ENCODE measurements at places on chromosomes 4 and X. TPM values are rescaled to one million over a fixed set of nuclear protein-coding genes. Genes with fewer than 3 reads are reported as not detected.
A peak's percentile ranks its signal among the peaks of the same experiment; 100 is the strongest.

Gene STPG2
- 0.93 TPM for polyA plus RNA-seq

Gene MBTPS2
- 32.9 TPM for polyA plus RNA-seq

Gene STK26
- polyA plus RNA-seq = 11.5 TPM

Gene TCEAL6
- polyA plus RNA-seq = 0.40 TPM

Gene RAB40AL
- polyA plus RNA-seq = not detected

Gene SHROOM4
- 17.2 TPM for polyA plus RNA-seq

Gene CABS1
- 0.13 TPM for polyA plus RNA-seq

Gene GATA1
- 1.0 TPM for polyA plus RNA-seq

Gene SPRY1
- 91.2 TPM for polyA plus RNA-seq

DNA sequence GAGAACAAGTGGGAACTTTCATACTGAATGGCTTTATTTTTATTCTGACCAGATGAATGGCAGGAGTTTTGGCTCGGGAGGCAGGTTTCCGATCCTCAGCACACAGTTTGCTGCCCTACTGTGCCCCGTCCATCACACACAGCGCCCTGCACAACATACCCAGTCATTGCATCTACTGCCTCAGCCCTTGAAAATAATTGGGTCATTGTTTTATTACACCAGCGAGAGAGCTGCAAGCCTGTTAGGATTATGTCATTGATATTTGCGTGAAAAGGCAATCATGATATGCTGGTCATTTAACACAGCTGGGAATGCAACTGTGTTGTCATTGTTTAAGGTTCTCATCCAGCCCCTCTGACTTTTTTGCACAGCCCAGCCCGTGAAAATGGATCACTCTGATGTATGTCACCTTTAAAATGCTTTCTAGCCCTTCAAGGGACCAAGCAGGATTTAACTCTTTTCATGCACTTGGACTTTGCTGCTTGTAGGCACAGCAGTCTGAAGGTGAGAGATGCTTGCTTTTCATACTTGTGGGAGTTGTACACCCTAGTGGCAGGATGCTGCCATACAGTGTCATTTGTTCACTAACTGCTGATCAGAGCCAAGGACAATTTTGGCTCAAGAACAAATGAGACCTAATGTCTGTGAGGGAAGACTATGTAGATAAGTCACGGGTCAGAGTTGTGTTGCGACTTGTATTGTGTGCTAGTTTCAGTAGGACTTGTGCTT lies 62.3 kb downstream of the RTL9 start:
- no peak for DNase-seq

GRCh38 chr4:103073792-103074438 lies 2.6 kb downstream of the SLC9B2 start:
- no peak for DNase-seq

DNA sequence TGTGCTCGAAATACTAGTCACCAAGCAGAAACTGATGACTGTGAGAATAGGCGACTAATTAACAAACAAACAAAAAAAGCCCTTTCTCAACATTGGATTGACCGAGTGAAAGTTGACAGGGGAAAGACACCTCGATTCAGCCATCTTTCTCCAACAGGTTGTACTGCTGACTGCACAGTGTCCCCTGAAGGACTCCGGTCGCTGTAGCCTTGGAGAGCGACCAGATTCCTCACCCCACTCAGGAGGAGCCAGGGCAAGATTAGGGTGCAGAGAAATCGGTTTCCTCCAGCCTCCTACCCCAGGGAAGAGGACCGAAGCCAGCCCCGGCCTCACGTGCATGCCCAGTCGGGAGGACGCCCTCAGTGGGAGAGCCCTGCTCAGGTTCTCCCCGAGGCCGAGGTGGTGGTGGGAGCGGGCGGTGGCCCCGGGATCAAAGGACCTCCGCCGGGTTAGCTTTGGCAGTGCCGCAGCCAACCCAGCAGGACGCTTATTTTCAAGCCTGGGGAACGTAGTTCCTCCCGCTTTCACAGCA lies 1.1 kb upstream of the RAP1GDS1 start:
- peak; percentile 46 for DNase-seq

- no peak for DNase-seq
Observed at GRCh38 chr4:91965166-91965565, 338.6 kb upstream of the GRID2 start.

DNA sequence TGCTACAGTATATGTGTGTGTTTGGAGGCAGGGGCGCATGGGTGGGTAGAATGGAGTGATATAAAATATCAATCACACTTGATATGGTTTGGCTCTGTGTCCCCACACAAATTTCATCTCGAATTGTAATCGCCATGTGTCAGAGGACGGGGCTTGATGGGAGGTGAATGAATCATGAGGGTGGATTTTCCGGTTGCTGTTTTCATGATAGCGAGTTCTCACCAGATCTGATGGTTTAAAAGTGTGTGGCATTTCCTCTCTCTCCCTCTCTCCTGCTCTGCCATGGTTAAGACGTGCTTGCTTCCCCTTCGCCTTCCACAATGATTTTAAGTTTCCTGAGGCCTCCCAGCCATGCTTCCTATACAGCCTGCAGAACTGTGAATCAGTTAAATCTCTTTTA lies 14.8 kb downstream of the SOWAHB start:
- DNase-seq = no peak

- no peak for DNase-seq
Observed at GRCh38 chr4:63493265-63493664, 916.0 kb downstream of the TECRL start.

GRCh38 chr4:169604131-169604900 lies 8.1 kb downstream of the NEK1 start:
- no peak for DNase-seq

DNA sequence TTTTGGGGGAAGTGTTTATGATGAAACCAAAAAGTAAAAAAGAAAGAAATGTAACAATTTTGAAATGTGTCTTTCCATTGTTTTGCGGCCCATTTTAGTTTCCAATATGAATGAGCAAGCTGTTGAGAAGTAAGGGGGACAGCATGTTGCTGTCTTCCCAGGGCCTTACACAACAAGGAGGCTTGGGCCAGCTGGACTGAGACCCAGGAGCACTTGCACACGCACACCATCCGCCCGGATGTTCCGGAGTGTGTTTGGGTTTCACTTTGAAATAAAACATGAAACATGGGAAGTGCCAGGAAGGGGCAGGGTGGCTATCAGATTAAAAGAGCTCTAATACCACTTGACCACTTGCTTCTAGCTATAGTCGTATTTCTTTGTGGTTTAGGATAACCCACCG lies 144.4 kb downstream of the NHS start:
- DNase-seq = no peak

DNA sequence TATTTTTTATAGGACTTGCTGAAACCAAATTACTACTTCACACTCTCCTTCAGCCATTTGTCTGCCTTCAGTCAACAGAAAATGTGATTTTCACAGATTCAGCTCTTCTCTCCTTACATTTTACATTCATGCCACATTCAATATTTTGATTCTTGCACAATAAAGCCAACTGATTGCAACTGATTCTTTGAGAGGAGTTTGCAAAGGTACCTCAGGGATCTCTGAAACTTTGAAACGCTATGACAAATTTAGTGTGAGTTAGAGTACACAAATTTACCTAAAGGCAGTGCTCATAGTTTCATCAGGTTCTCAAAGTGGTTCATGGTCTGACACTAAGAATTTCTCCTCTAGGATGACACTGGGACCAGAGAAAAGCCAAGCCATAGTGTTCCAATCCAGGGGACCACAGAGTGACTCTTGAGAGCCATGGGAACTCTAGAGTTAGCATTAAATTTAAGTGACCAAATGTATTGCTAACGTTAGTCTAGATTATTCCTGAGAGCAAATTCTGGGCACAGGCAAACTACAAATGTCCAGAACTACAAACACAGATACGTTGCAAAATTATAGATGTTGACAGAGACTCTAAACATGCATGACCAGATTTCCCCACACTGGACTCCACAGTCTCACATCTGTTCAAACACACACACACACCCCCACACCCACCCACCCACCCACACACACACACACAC lies 9.0 kb downstream of the CSN3 start:
- no peak for DNase-seq

DNA sequence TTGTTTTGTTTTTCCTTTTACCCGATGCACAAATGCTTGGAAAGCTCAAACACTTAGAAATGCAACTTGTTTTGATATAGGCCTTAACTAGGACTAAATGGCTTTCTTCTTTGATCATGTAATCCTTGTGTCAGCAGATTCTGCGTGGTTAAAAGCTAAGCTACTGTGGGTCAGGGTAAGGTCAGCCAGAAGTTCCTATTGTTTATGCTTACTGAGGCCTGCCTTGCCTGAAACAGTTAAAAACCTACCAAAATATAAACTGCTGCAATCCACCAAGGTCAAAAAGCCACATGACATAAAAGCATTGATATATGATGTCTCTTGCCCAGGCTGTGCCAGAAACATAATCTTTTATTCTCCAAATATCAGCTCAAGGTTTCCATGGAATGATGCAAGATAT lies 223.4 kb downstream of the FAM47B start:
- DNase-seq = no peak

GRCh38 chrX:40189637-40190036 lies 91.9 kb upstream of the BCOR start:
- DNase-seq = no peak

- DNase-seq = no peak
Observed at GRCh38 chrX:13064599-13065143, 20.3 kb upstream of the FAM9C start.

DNA sequence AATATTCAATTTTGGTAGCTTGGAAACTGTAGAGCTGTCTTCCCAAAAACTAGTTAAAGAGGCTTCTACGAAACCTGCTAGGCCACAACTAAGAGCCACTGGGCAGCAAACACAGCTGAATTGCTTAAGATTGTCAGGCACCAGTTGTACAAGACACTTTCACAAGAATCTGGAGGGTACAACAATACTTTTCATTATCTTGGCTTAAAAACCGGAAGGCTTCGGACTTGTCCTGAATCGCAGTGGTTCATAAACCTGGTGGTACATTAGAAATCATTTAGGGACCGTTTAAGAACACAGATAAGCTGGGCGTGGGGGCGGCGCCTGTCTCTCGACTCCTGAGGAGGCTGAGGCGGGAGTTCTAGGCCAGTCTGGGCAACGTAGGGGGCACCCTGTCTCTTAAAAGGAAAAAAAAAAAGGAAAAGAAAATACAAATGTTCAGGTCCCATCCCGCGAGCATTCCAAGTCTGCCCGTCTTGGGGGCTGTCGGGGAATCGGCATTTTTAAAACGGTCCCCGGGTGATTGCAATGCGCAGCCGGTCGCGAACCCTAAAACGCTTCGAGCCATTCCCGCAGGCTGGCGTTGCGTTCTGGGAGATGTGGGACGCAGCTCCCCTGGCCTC lies 763 bp downstream of the PYURF start:
- DNase-seq = peak; percentile 25

- no peak for DNase-seq
Observed at GRCh38 chr4:76381986-76382385, 39.0 kb downstream of the CCDC158 start.

DNA sequence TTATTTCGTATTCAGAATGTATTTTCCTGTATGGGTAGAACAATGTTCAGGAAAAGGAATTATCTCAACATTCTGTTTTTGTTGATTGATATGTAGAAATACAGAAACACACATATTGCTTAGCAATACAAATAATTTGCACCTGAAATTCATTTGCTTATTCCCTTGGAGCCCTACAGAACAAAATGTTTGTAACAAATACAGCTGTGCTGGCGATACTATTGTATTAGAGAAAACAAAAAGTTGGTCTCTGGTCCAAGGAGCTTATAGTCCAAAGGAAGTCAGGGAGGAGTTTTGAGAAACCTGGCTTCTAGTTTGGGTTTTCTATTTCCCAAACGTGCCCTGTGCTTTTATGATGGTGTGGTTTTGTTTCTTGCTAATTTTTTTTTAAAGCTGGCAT lies 37.8 kb upstream of the CAPN6 start:
- DNase-seq = no peak

DNA sequence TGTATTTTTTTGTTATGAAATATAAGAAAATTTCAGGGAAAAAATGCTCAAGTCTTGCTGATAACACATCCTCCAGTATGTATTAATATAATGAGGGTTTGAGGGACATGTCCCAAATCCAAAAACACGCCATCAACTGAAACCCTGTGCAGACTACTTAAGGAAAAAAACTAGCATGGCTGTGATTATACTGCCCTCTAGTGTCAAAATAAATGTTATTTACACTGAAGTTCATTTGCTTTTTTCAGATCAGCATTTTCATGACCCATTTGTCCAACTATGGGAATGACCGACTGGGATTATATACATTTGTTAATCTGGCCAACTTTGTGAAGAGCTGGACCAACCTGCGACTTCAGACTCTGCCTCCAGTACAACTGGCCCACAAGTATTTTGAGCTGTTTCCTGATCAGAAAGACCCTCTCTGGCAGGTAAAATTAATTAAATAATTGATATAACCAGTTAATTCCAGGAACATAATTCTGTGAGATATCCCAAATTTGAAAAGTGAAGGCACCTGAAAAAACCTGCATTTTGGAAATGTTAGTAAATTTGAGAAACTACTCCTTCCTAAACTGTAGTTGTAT lies 128.5 kb downstream of the PRSS12 start:
- peak; percentile 31 for DNase-seq

DNA sequence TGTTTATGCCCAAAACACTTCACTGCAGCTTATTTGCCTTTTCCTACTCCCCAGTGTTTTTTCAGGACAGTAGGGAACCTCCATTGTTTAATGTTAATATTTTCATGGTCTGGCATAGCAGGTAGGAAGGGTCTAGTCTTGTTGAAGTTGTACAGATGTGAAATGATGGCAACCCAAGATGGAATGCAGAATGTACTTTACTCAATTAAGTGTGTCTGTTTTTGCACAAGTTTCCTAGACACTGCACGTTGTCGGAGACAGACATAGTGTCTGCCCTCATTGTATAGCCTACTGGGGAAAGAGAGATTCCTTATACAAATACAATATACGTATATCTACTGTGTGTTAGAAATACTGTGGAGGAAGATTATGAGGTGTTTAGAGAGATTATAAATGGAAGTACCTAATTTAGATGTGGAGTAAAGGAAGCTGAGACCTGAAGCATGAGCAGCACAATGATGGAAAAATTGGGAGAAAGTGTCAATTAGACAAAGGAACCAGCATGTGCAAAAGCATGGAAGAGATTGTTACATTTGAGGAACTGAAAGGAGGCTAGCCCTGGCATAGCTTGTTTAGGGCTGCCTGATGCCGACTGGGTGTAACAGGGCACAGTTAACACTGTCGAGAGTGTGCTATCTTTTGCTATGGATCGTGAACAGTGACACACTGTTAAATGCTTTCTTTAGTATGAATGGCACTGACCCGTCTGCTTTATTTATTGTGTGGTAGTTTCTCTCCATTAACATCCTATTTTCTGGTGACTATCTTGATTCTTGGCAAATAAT lies 18.4 kb downstream of the CPEB2 start:
- no peak for DNase-seq

DNA sequence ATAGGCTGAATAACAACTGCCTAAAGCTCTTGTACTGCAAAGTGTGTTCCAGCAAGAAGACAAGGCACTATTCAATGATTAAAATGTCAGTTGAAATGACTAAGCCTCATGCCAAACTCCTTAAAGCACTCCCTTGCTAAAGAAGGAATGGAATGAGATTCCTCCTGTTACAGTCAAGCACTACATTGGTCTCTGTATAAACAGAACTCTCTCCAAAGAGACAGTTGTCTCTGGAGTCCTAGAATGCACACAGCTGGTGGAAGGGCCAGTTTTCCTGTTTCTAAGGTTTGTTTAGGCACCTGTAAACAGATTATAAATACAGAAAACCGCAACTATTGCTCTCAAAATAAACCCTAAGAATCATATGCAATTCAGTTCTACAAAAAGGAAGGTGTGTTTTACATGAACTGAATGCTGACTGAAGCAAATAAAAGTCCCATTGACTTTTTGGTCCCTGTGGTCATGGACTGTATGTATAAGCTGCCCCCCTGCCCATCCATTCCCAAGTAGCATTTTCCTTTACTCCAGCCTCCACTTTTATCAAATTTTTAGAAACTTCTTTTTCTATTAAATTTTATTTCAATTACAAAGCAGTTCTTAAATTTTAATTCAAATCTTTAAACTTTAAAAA lies 47.0 kb downstream of the FAT1 start:
- no peak for DNase-seq

- no peak for DNase-seq
Observed at GRCh38 chr4:163816494-163816893, 322.0 kb downstream of the TMA16 start.
